ENCODE measurements at places on chromosomes 7 and 10.

DNA sequence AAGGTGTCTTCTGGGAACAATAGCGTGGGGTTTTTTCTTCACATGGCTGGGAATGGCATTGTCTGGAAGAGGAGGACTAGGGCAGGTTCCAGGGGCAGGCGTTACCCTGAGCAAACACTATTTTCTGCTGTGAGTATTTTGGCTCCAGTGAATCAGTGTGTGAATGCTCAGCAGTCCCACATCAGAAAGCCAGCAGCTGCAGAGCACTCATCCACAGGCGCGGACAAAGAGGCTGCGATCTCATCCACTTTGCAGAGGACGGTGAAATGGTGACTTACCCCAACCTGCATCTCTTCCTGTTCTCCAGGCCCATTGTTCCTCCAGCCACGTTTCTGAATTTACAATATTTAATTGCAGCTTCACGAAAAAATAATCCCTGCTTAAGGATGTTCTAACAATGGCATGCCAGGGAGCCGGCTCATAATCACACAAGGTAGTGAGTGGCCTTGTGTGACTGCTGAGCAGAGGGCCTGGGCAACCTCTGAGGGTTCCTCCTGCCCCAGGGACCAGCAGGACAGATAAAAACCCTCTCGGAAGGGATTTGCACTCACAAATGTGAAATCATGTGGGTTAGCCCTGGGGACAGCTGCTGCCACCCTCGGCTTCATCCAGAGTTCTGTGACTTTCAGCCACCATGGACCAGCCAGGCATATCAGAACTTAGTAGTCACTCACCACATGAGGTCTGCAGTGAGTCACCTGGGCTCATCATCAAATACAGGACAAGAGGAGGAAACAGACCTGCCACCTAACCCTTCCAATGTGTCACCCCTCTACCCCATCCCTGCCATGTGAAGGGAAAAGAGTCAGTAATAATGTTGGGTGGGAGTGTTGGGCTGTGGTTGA is 65.0 kb upstream of the EN2 start:
- DNase-seq = no peak

GRCh38 chr7:102992938-102993717 is 80.3 kb downstream of the LRRC17 start:
- DNase-seq = peak; percentile 61

GRCh38 chr7:77867537-77867865 is 68.9 kb downstream of the PHTF2 start:
- peak; percentile 46 for DNase-seq

GRCh38 chr7:128082431-128082830 is 51.2 kb upstream of the LRRC4 start:
- no peak for DNase-seq

DNA sequence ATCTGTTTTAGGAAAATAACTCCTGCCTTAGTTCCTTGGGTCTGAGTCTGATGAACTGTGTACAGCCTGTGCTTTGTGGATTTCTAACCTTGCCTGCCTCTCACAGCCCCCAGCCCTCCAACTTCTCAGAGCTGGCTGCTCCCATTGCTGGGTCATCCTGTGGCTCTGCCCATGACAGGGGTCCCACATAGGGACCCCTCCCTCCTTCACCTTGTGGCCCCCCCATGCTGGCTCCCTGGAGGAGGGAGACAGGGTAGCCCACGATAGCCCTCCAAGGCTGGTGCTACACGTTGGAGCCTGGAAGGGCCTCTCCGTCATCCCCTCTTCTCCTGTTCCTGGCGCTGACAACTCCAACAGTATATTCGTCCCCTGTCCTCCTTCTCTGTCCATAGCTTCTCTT is 2.8 kb upstream of the DENND2A start:
- DNase-seq = no peak

GRCh38 chr7:116524221-116524608 is 621 bp upstream of the CAV1 start:
- DNase-seq = no peak

DNA sequence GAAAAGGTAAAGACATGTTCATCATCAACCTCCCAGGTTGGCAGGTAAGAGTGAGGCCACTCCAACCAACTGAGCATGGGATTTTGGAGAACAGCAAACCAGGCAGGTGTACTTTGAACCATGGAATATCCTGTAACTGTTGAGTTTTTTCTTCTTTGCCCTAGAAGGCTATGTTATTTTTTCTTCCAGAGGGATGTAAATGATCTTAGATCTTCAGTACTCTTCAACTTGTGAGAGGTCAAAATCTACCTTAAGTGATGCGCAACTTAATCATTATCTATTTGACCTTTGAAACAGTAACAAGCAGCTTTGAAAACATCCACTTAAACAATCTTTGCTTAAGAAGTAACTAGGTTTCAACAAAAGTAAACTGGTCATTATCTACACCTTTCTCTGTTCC is at the start of gene CUBN:
CUBN (minus strand) TSS at position 71 of the 400 bp plus-strand sequence; CDS start at position 25, 46 bp downstream.
- DNase-seq = no peak

DNA sequence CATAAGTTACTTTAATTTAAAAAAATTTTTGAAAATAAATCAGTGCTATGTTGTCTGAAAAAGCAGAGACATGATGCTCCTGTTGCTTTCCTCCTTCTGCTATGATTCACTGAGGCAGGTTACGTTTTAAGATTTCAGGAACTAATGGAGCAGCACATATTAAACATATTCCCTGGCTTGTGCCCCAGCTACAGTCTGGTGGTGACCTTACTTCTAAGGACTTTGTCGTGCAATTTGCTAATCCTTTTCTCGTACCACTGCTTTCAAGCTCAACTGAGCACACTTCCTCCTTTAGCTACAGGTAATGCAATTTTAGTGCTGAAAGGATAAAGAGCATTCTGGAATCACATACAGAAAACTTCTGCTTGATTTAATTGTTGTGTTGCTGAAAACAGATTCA is 16.2 kb upstream of the PRR15 start:
- DNase-seq = no peak

DNA sequence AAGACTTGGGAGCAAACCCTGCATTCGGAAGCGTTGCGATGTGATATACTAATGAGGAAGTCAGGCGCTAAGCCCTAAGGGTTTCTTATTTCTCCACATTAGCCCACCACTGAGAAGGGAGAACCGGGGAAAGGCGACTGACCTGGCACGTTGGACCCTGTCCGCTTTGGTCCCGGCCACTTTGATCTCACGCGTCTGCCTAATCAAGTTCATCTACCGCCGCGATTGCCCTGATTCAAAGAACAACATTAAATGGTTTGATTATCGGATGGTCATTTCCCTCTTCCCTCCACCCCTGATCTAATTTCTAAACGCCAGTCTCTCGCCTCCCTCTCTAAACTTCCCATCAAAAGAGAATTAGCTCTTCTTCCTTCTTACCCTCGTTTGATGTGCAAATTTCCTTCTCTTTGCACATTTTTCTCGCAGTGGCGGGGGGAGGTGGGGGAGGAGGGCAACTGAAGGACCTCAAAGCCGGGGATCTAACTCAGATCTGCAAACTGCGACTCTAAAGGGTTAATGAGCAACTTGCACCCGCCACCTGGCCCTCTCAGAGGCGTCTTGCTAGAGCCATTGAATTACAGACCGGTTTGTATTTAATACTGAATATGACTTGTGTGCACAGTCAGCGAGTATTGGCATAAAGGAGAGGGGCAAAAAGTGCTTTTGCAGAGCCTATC is 687 bp upstream of the DKK1 start:
- peak; percentile 18 for DNase-seq

- DNase-seq = no peak
These were observed 63.4 kb upstream of the LRRC4 start for GRCh38 chr7:128094686-128095085.

DNA sequence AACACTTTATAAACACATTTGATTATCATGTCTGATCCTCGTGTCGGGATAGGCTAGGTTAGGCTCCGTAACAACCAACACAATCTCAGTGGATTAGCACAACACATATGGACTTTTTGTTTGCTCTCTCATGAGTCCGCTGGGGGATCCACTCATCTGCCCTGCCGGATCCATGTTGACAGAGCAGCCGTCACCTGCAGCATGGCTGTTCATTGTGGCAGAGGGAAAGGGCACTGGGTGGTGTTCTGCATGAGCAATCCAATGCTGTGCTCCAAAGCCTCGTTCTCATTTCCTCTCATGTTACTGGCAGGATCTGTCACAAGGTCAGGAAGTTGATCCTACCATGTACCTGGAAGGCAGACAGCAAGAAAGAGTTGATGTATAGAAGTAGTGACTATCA is 62.5 kb upstream of the RAPGEF5 start:
- DNase-seq = no peak

- no peak for DNase-seq
These were observed 48.9 kb downstream of the IRF5 start for GRCh38 chr7:128986609-128987008.

GRCh38 chr10:52677086-52677485 is 95.5 kb downstream of the MBL2 start:
- DNase-seq = peak; percentile 28

DNA sequence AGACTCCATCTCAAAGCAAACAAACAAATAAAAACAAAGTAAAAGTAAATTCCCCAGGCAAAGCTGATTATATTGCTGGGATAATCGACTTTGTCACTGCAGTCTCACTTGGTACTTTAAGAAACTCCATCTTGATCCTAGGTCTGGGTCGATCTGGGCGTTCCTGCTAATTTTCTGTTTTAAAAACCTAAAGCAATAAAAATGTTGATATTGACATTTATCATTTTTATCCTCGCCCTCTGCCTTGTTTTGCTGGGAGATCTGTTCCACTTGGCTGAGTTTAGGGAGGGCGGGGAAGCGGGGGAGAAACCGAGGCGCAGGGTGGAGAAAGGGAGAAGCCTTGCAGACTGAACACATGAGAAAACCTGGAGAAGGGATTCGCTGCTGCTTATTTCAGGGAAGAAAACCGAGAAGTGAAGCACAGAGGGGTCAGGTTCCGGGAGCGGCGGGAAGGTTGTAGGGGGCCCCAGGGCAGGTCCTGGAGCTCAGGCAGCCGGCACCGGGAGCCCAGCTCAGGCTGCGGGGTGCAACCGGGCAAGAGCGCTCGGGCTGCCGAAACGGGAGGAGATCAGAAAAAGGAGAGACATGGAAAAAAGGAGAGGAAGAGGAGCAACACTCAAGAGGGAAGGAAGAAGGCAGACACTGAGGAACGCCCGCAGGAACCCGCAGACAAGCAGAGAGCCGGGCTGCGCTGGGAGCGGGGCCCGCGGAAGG is 27.3 kb upstream of the KMT2C start:
- DNase-seq = peak; percentile 57

GRCh38 chr7:135253851-135254771 is 20.5 kb downstream of the STRA8 start:
- DNase-seq = peak; percentile 73

- DNase-seq = no peak
These were observed 9.6 kb upstream of the EBF3 start for GRCh38 chr10:129973674-129974059.

GRCh38 chr10:72297281-72297804 is 23.6 kb downstream of the DDIT4 start:
- peak; percentile 96 for DNase-seq

DNA sequence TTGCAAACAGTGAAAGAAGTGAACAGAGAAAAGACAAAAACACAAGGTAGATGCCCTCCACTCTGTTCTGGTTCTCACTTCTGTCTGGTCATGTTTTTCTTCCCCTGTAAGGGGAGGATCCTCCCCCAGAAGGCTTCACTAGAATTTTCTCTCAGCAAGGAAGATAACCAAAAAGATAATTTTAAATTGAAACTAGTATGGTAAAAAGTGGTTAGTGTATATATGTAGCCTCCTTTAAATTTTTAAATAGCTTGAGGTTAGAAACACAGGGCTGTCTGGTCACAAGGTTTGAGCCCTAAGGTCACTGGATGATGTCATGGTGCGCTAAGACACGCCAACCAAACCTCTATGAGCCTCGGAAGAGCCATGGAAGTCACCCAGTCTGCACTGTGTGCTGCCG is 5.6 kb upstream of the PKD1L1 start:
- no peak for DNase-seq

All from fibroblast of upper back skin (primary cell).